ENCODE measurements at places on chromosomes 5 and 9. TPM values are rescaled to one million over a fixed set of nuclear protein-coding genes. Genes with fewer than 3 reads are reported as not detected.

DNA sequence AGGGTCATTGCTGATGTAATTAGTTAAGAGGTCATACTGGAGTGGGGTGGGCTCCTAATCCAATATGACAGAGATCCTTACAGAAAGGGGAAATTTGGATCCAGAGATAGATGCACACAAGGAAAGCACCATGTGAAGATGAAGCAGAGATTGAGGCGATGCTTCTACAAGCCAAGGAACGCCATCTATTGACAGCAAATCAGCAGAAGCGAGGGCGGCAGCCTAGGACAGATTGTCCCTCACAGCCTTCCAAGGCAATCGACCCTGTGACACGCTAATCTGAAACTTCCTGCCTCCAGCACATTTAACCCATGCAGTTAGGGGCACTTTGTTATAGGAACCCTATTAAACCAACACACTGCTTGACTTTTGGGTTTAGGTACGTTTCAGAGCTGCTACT, 285.1 kb upstream of the DAP start:
- peaks cover 24% of the 10 kb centered on the region for H3K4me1 ChIP-seq
- no peaks in the 10 kb centered on the region for H3K36me3 ChIP-seq
- peak; percentile 30 for DNase-seq
- H3K27me3 ChIP-seq, result no peaks in the 10 kb centered on the region
- no peak overlapping the region for H3K4me3 ChIP-seq
- H3K27ac ChIP-seq, result no peak overlapping the region

DNA sequence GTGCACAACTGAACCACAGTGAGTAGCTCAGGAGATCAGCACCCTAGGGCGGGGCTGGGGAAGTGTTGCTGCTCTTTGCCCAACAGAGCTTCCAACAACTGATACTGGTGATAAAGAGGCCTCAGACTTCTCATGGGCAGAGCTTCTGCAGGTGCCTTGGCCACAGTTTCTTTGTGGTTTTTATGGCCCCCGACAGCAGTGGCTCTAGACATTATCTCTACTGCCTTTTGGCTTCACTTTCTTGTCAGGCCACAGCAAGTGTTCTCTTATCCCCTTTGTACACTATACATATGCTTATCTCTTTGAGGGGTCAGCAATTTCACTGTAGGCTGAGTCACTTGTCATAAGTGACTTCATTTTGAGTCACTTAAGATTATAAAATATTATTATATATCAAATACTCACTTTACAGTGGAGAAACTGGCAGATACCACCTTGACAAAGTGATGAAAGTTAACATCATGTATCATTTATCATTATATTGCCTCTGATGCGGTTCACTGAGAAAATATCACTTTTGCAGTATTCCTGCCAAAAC, 90.9 kb upstream of the COX7C start:
- no peaks in the 10 kb centered on the region for H3K27me3 ChIP-seq
- H3K36me3 ChIP-seq, result no peaks in the 10 kb centered on the region
- peaks cover 14% of the 10 kb centered on the region for H3K4me1 ChIP-seq

GRCh38 chr5:38339446-38339845, 81.1 kb downstream of the EGFLAM start:
- no peak for DNase-seq
- no peaks in the 10 kb centered on the region for H3K36me3 ChIP-seq
- no peak overlapping the region for H3K27ac ChIP-seq
- no peak overlapping the region for H3K4me3 ChIP-seq
- peaks cover 79% of the 10 kb centered on the region for H3K27me3 ChIP-seq
- no peaks in the 10 kb centered on the region for H3K4me1 ChIP-seq

DNA sequence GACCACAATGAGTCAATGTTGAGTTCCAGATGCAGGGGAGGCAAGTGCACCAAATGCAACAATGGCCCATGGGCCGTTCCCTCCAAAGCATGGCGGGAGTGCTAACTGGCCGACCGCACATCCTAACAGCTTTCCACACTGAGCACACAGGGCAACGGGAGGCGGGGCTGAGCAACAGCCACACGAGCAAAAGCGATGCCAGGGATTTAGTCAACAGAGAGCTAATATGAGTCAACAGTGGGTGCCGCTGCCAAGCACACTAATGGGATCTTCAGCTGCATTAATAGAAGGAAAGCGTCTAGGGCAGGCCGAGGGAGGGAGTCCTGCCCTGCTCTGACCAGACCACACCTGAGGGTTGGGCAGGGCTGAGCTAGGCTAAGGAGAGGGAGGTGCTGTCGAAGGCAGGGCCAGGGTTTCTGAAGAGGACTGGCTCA, 4.6 kb downstream of the EPB41L4B start:
- H3K36me3 ChIP-seq, result no peaks in the 10 kb centered on the region
- peak; percentile 96 for DNase-seq
- peak overlapping the region; percentile 68 for H3K27ac ChIP-seq

DNA sequence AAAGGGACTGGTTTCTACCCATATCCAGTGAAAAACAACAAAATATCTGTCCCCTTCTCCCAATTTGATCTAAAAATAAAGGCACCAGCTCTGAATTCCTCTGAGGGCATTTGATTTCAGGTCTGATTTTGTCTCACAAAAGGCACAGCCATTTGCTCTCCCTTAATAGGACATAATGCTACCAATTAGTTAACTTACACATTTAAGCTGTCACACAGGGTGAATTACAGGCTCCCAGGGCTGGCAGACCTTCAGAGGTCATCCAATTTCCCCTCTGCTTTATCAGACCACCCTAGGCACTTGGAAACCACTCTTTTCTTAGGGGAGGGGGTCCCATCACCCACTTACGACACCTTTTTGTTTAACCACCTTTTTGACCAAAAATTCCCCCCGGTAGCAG, 319.9 kb downstream of the SPOCK1 start:
- no peaks in the 10 kb centered on the region for H3K4me1 ChIP-seq
- DNase-seq, result no peak
- H3K36me3 ChIP-seq, result no peaks in the 10 kb centered on the region
- H3K4me3 ChIP-seq, result no peak overlapping the region

DNA sequence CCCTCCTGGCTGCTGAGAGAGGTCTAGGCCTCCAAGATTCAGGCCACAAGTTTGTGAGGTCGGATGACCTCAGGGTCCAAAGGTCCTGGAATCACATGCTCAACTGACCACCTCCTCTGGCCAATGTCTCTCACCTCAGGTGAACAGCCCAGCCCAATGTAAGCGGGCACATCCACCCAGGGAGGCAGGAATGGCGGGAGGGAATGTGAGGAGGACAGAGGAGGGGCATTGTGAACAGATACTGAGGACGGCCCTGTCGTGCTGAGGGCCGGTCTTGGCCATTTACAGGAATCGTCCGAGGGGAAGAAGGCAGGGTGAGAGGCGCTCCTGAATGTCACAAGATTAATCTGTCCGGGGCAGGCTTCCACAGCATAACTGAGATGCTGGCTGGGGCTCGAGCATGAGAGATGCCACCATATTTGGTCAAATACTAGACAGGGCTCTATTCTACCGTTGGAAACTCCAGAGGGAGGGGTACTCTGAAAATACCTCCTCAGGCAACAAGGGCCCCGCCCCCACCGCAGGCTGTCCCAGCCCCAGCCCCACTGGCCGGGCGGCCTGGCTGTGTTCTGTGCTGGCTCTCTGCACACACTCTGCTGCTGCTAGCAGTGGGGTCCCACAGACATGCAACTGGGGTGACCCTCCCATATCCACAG, 1.5 kb upstream of the IL17B start:
- H3K4me3 ChIP-seq, result no peak overlapping the region
- no peak for DNase-seq
- H3K27me3 ChIP-seq, result no peaks in the 10 kb centered on the region

- no peaks in the 10 kb centered on the region for H3K4me1 ChIP-seq
- H3K4me3 ChIP-seq, result no peak overlapping the region
- DNase-seq, result no peak
- no peaks in the 10 kb centered on the region for H3K27me3 ChIP-seq
- no peaks in the 10 kb centered on the region for H3K36me3 ChIP-seq
- H3K27ac ChIP-seq, result no peak overlapping the region
These were observed 130.8 kb downstream of the MACIR start for GRCh38 chr5:103389357-103389756.

- no peak for DNase-seq
- H3K27me3 ChIP-seq, result no peaks in the 10 kb centered on the region
- no peak overlapping the region for H3K4me3 ChIP-seq
- no peaks in the 10 kb centered on the region for H3K36me3 ChIP-seq
These were observed 27.1 kb upstream of the MTMR12 start for GRCh38 chr5:32339878-32340277.

DNA sequence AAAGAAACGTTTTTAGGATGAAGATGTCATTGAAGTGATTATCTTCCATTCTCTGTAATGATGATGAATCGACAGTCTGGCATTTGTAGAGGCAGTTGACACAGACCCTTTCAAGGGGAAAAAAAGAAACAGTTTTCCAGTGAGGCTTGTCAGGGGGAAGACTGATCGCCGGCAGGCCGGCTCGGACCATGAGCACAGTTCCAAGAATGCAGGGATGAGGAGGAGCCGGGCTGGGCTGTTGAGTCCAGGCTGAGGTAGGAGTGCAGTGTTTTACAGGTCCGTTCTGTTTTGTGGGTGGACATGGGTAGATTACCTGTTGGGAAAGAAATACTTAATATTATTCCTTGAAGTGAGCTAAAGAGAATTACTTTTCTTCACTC, 194.6 kb downstream of the AOPEP start:
- peak; percentile 56 for DNase-seq
- no peak overlapping the region for H3K4me3 ChIP-seq
- H3K27ac ChIP-seq, result peak overlapping the region; percentile 99
- H3K4me1 ChIP-seq, result peaks cover 76% of the 10 kb centered on the region
- no peaks in the 10 kb centered on the region for H3K27me3 ChIP-seq

DNA sequence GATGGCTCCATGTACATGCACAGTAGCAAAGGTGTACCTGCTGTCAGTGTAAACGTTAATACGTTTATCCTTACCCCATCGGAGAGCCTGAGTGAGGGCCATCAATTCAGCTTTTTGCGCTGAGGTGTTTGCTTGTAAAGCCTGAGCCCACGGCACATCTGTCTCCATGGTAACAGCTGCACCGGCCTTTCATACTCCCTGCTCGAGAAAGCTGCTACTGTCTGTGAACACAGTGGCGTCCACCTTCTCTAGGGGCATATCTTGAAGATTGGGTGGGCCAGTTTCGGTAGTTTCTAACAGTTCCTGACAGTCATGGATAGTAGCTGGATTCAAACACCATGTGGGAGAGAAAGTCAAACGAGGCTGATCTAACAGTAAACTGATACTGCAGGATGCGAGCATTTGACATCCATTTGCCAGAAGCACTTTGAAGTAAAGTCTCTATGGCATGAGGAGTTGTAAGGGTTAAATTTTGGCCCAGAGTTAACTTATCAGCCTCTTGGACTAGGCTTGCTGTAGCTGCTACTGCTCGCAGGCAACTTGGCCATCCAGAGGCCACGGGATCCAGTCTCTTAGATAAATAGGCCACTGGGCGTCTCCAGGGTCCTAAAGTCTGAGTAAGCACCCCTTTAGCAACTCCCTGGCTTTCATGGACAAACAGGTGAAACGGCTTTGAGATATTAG, 21.0 kb upstream of the RHOBTB3 start:
- H3K36me3 ChIP-seq, result no peaks in the 10 kb centered on the region
- no peak overlapping the region for H3K27ac ChIP-seq
- H3K4me1 ChIP-seq, result peaks cover 14% of the 10 kb centered on the region

DNA sequence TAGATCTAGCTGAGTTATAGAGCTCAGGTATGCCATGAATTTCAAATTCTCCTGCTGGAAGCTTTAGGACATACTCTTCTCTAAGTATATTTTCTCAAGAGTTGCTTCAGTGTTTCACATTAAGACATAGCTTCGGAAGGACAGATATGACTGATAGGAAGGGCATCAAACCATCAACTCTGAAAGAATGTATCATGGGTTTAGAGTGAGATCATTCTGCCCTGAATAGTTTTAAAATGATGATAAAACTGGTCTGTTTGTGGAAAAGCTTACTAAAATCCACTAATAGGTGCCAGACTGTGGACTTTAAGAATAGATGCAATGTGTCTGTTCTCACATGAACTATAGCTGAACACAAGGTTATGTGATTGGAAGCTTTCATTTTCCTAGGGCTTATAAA, 8.4 kb downstream of the SPEF2 start:
- no peak overlapping the region for H3K4me3 ChIP-seq
- H3K36me3 ChIP-seq, result no peaks in the 10 kb centered on the region
- DNase-seq, result no peak
- H3K27me3 ChIP-seq, result no peaks in the 10 kb centered on the region
- H3K4me1 ChIP-seq, result no peaks in the 10 kb centered on the region

GRCh38 chr9:93098236-93098946, 2.4 kb downstream of the CARD19 start:
- H3K27ac ChIP-seq, result peak overlapping the region; percentile 79
- H3K27me3 ChIP-seq, result no peaks in the 10 kb centered on the region
- peak overlapping the region; percentile 91 for H3K4me3 ChIP-seq
- peaks cover 24% of the 10 kb centered on the region for H3K4me1 ChIP-seq
- H3K36me3 ChIP-seq, result peaks cover 3% of the 10 kb centered on the region
- DNase-seq, result peak; percentile 95

- no peak overlapping the region for H3K27ac ChIP-seq
- no peaks in the 10 kb centered on the region for H3K36me3 ChIP-seq
- DNase-seq, result no peak
- H3K4me1 ChIP-seq, result no peaks in the 10 kb centered on the region
- no peaks in the 10 kb centered on the region for H3K27me3 ChIP-seq
- no peak overlapping the region for H3K4me3 ChIP-seq
These were observed 189.7 kb downstream of the PALM2AKAP2 start for GRCh38 chr9:109969573-109970237.

- H3K36me3 ChIP-seq, result no peaks in the 10 kb centered on the region
- peak; percentile 9 for DNase-seq
- H3K27me3 ChIP-seq, result peaks cover 3% of the 10 kb centered on the region
- no peak overlapping the region for H3K27ac ChIP-seq
- H3K4me3 ChIP-seq, result no peak overlapping the region
These were observed 206.9 kb downstream of the COX7C start for GRCh38 chr5:86824637-86825036.

GRCh38 chr9:27447031-27447683, 76.9 kb upstream of the IFNK start:
- no peaks in the 10 kb centered on the region for H3K36me3 ChIP-seq
- no peak overlapping the region for H3K4me3 ChIP-seq
- no peaks in the 10 kb centered on the region for H3K4me1 ChIP-seq
- H3K27ac ChIP-seq, result no peak overlapping the region
- no peak for DNase-seq
- H3K27me3 ChIP-seq, result no peaks in the 10 kb centered on the region

- H3K4me1 ChIP-seq, result peaks cover 18% of the 10 kb centered on the region
- H3K4me3 ChIP-seq, result no peak overlapping the region
- H3K36me3 ChIP-seq, result peaks cover 10% of the 10 kb centered on the region
- peak; percentile 13 for DNase-seq
These were observed 12.4 kb downstream of the POLK start for GRCh38 chr5:75524071-75524470.

GRCh38 chr5:129496421-129496820, 36.3 kb downstream of the ADAMTS19 start:
- no peak overlapping the region for H3K27ac ChIP-seq
- no peak overlapping the region for H3K4me3 ChIP-seq
- no peaks in the 10 kb centered on the region for H3K36me3 ChIP-seq
- no peaks in the 10 kb centered on the region for H3K4me1 ChIP-seq
- DNase-seq, result no peak
- H3K27me3 ChIP-seq, result 0 out of 2 replicates have a peak, but pooled peaks cover 8% of the 10 kb centered on the region

Gene NPR2
- 1.0 TPM for total RNA-seq

Gene FOXI1
- total RNA-seq, result not detected

Gene ECSCR
- 0.36 TPM for total RNA-seq

Gene CCDC171
- 1.7 TPM for total RNA-seq

All from PC-3 (cell line).